Central memory CD8-positive, alpha-beta T cell (primary cell): ENCODE measurements at places on chromosomes 7 and 10.

DNA sequence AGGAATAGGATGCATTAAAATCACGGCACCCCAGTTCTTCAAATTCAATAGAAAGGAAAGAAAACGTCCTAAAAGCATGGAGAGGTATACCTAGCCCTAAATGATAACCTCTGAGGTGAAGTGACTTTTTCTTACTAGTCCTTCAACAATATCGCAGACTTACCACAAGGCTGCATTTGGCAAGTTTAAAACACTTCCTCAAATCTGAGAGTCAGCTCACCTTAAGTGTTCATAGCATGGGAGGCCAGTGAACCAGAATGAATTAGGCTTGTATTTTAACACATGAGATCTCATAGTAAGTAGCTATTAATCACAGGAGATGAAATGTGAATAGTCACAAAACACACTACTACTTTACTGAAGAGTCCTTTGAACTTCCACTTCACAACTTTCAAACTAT lies 124.2 kb downstream of the RNF32 start:
- H3K4me3 ChIP-seq, result no peak overlapping the region
- H3K27ac ChIP-seq, result no peak overlapping the region
- no peaks in the 10 kb centered on the region for H3K27me3 ChIP-seq
- H3K36me3 ChIP-seq, result peaks cover 7% of the 10 kb centered on the region
- peaks cover 11% of the 10 kb centered on the region for H3K4me1 ChIP-seq

DNA sequence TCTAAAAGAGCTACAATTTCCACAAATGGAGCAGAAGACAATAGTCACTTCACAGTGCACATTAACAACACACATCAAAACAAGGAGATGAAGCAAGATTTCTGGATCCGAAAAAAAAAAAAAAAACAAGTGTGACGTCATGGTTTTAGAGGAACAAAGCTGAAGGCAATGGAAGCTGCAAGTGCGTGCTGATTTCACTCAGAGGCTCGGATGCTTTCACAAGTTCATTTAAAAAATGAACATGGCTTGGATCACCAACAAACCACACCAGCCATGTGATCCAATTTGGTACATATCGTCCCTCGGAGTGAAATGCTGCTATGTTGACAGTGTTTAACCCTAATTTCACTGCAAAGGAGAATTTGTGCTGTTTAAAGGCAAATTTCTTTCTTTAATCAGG lies 337.0 kb upstream of the PRKCQ start:
- H3K4me3 ChIP-seq, result no peak overlapping the region
- no peaks in the 10 kb centered on the region for H3K36me3 ChIP-seq
- no peak overlapping the region for H3K27ac ChIP-seq

- H3K27ac ChIP-seq, result no peak overlapping the region
- peaks cover 98% of the 10 kb centered on the region for H3K27me3 ChIP-seq
- H3K4me1 ChIP-seq, result peaks cover 19% of the 10 kb centered on the region
- H3K4me3 ChIP-seq, result no peak overlapping the region
- no peak for DNase-seq
Measured at GRCh38 chr10:117551330-117552155, 9.0 kb downstream of the EMX2 start.

- no peaks in the 10 kb centered on the region for H3K27me3 ChIP-seq
- no peak for DNase-seq
- H3K27ac ChIP-seq, result no peak overlapping the region
- peak overlapping the region; percentile 82 for H3K4me3 ChIP-seq
- peaks cover 3% of the 10 kb centered on the region for H3K36me3 ChIP-seq
- H3K4me1 ChIP-seq, result peaks cover 37% of the 10 kb centered on the region
Measured at GRCh38 chr10:97851341-97852001, 1.8 kb downstream of the GOLGA7B start.

DNA sequence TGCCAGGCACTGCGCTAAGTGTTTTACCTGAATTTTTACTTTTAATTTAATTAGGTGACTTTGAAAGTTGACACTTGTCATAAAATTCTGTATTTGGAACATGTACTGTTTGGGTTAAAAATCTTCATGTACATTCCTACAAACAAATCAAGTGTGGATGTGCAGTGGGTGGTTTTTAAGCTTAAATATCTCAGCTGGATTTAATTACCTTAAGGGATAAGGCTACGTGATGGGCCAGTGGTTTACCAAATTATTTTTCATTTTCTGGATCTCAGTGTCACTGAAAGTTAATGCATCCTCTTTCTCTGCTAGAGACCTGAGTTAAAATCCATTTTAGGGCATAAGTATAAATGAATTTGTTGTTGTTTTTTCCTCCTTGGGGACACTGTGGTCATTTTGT lies 51.1 kb downstream of the EXOC4 start:
- peaks cover 12% of the 10 kb centered on the region for H3K4me1 ChIP-seq
- no peak for DNase-seq
- no peaks in the 10 kb centered on the region for H3K27me3 ChIP-seq
- H3K36me3 ChIP-seq, result peaks cover 21% of the 10 kb centered on the region

- no peak for DNase-seq
- H3K27ac ChIP-seq, result no peak overlapping the region
- H3K4me1 ChIP-seq, result no peaks in the 10 kb centered on the region
- H3K27me3 ChIP-seq, result no peaks in the 10 kb centered on the region
- H3K4me3 ChIP-seq, result no peak overlapping the region
Measured at GRCh38 chr10:72424561-72424960, 69.8 kb upstream of the DNAJB12 start.

DNA sequence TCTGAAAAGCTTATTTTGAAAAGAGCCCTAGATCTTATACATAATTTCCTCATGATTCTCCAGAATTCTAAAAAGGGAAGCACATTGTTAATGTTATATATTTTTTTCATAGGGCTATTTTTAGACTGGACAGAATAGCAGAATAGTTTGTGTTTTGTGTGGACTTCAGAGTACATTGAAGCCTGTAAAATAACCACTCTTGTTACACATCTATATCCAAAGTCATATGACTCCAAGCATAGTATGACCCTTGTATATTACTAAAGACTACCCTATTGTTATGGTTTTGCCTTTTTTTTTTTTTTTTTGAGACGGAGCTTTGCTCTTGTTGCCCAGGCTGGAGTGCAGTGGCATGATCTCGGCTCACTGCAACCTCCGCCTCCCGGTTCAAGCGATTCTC lies 26.1 kb upstream of the FIS1 start:
- H3K27me3 ChIP-seq, result peaks cover 23% of the 10 kb centered on the region
- H3K36me3 ChIP-seq, result peaks cover 2% of the 10 kb centered on the region
- no peaks in the 10 kb centered on the region for H3K4me1 ChIP-seq
- H3K27ac ChIP-seq, result no peak overlapping the region

DNA sequence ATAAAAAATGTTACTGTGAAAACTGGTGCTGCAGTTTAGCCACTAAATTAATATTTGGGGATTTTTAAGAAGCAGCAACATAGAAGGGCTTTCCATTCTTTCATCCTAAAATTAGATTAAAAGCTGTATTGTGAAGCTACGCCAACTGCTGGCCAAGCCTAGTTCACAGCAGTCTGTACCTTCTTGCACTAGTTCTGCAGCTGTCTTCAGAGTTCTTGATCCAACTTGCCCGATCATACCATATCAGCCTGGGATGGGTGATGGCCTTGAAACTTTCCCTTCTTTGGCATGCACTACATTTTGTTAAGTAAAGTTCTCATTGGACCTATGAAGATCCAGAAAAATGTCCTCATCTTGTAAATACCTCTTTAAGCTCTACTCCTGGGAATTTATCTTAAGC lies 20.3 kb upstream of the PANK1 start:
- H3K36me3 ChIP-seq, result peaks cover 2% of the 10 kb centered on the region
- DNase-seq, result no peak
- H3K27ac ChIP-seq, result no peak overlapping the region
- H3K4me3 ChIP-seq, result no peak overlapping the region

DNA sequence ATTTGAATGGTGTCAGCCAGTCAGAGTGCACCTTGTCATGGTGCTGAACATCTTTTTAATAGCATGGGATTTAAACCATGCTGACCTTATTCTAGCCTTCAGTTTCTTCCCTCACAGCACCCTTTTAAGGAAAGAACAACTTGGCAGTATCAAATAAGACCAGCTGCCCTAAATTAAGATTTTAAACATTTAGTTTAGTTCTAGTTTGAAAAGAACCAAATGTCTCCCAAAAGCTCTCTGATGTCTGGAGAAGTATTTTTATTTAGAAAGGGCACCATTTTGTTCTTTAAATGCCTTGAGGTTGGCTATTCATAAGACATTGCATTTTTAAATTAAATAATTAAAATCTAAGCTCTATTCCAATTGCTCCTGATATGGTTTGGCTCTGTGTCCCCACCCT lies 121.1 kb downstream of the CCDC3 start:
- H3K4me1 ChIP-seq, result no peaks in the 10 kb centered on the region
- peaks cover 72% of the 10 kb centered on the region for H3K27me3 ChIP-seq
- no peak for DNase-seq
- no peak overlapping the region for H3K27ac ChIP-seq
- no peaks in the 10 kb centered on the region for H3K36me3 ChIP-seq

DNA sequence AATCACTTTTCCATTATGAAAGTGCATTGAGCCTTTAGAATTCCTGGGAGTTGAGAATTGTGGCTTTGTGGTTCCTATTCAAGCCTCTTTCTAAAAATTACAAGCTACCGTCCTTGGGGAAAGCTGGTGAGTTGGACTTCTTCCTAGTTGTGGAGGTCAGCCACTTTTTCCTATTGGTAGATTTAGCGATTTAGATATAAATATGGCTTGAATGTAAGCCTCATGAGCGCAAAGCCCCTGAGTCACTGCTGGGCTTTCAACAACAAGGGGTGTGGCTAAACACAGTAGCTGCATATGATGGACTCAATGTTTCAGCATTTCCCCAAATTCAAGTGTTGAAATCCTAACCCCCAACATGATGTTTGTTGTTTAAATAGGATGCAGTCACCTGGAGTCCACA lies 150.0 kb upstream of the IGFBP3 start:
- H3K4me1 ChIP-seq, result no peaks in the 10 kb centered on the region
- H3K36me3 ChIP-seq, result no peaks in the 10 kb centered on the region
- no peaks in the 10 kb centered on the region for H3K27me3 ChIP-seq
- no peak for DNase-seq
- no peak overlapping the region for H3K4me3 ChIP-seq

- H3K4me1 ChIP-seq, result no peaks in the 10 kb centered on the region
- no peaks in the 10 kb centered on the region for H3K27me3 ChIP-seq
- H3K4me3 ChIP-seq, result no peak overlapping the region
- no peak for DNase-seq
Measured at GRCh38 chr7:76514926-76515771, 4.8 kb downstream of the UPK3B start.

DNA sequence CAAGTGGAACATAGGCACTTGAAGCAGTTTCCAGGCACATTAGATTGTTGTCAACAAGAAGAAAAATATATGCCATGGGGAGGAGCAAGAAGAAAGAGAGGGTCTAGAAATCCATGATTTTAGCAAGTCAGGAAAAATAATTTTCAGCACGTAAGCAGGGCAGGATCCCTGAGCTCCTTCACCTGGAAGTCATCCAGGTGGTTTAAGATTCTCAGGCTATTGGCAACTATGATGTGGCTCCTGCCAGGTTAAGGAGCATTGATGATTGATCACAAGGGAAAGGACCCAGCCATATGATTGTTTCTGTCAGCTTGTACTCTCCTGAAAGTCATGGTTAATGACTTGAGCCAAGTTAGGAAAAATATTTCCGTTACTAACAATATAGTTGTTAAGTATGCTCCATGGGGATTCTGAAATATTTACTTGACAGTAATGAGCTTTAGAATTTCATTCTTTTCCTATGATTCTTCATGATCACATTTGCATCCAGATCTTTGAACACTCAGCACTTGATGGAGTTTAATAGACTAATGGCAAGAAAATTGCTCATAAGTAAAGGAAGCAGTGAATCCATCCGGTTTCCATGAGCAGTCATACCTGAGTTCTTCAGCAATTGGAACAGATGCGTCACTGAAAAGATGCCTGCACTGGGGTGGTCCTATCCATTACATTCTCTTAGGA lies 209.1 kb downstream of the BICC1 start:
- H3K27ac ChIP-seq, result no peak overlapping the region
- no peak for DNase-seq
- H3K4me3 ChIP-seq, result no peak overlapping the region
- H3K27me3 ChIP-seq, result no peaks in the 10 kb centered on the region
- peaks cover 2% of the 10 kb centered on the region for H3K36me3 ChIP-seq
- no peaks in the 10 kb centered on the region for H3K4me1 ChIP-seq

DNA sequence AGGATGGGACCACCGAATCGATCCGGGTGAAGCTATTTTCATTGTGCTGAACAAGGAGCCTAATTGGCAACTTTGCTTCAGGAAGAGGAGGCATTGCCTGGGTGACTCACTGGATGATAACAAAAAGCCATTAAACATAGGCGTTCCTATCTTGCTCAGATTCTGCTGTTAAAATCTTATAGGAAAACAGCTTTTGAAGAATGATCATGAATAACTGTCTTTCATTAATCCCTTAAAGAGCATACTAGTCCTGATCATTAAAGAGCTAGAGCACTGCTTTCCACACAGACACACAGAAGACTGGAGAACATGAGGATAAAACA lies 174.2 kb upstream of the IMMP2L start:
- peaks cover 38% of the 10 kb centered on the region for H3K27me3 ChIP-seq
- H3K4me1 ChIP-seq, result no peaks in the 10 kb centered on the region
- no peak overlapping the region for H3K4me3 ChIP-seq
- H3K36me3 ChIP-seq, result peaks cover 2% of the 10 kb centered on the region

DNA sequence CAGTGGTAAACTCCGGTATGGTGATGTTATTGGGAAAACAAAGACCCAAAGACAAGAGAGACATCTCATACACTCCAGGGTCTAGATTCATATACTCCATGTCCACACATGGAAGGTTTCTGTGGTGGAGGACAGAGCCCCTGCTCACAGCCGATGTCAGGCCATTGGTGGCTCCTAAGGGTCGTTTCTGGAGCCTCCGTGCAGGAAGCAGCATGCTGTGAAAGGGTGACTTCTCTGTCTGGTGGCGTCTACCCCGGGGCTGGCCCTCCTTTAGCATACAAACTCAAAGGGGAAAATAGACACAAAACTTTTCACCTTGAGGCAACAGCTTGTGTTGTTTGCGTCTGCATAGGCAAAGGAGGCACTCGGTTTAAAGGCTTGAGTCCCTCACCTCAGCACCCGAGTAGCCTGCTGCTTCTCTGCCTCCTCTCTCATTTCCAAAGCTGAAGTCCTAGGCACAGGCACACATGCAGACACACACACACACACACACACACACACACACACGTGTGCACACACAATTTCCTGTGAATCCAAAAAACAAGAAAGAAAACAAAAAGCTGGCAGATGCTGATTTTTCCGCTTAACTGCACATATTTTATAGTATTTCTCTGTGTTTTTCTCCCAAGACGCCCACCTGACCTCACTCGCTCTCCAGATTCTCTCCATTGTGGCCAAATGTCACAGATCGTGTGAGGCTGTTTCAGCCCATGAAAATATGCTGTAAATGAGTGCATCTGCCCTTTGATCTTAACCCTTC lies 601.4 kb upstream of the MGMT start:
- H3K27me3 ChIP-seq, result peaks cover 18% of the 10 kb centered on the region
- DNase-seq, result no peak
- no peak overlapping the region for H3K27ac ChIP-seq
- no peaks in the 10 kb centered on the region for H3K36me3 ChIP-seq

- no peaks in the 10 kb centered on the region for H3K27me3 ChIP-seq
- H3K4me1 ChIP-seq, result peaks cover 32% of the 10 kb centered on the region
- H3K36me3 ChIP-seq, result peaks cover 8% of the 10 kb centered on the region
- no peak overlapping the region for H3K27ac ChIP-seq
Measured at GRCh38 chr7:102287111-102287980, 678 bp downstream of the SH2B2 start.
